ENCODE measurements at places on chromosomes 16 and 17. TPM values are rescaled to one million over a fixed set of nuclear protein-coding genes. Genes with fewer than 3 reads are reported as not detected.

The BRIP1 gene
- 4.0 TPM for total RNA-seq

The GFAP gene
- not detected for total RNA-seq

The CNTNAP4 gene
- not detected for total RNA-seq

The CD300C gene
- total RNA-seq: 0.54 TPM

The HASPIN gene
- 1.9 TPM for total RNA-seq

The G6PC1 gene
- total RNA-seq: not detected

The CEMP1 gene
- 0.27 TPM for total RNA-seq

The ALOX12B gene
- 1.1 TPM for total RNA-seq

The ZNF75A gene
- 21.0 TPM for total RNA-seq

The CACNG5 gene
- not detected for total RNA-seq

The CHD9NB gene
- total RNA-seq: not detected

The RMI2 gene
- total RNA-seq: 15.9 TPM

The GLYR1 gene
- 39.6 TPM for total RNA-seq

The SLC13A2 gene
- total RNA-seq: not detected

The EPX gene
- total RNA-seq: 0.54 TPM

GRCh38 chr16:56532714-56533113 lies 12.9 kb upstream of the BBS2 start:
- no peak for DNase-seq

DNA sequence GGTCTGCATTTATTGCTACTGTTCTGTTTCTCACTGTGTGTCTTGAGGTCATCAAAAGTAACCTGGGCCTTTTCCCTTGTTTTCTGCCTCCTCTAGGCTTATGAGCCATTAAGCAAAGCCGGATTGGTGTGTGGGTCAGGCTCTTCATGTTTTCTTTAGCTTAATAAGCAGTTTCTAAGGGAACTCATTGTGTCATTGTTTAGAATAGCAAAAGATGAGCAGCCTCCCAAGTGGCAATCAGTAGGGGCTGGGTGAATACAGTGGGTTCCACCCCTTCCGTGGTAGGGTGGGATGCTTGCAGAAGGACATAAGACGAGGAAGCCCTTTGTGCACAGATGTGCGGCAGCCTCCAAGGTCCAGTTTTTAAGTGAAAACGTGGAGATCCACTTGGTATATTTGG lies 34.5 kb downstream of the ABCC1 start:
- DNase-seq: no peak

GRCh38 chr17:78747488-78747887 lies 34.6 kb downstream of the CYTH1 start:
- no peak for DNase-seq

- peak; percentile 57 for DNase-seq
Measured at GRCh38 chr16:1781758-1782407, 488 bp downstream of the SPSB3 start.

DNA sequence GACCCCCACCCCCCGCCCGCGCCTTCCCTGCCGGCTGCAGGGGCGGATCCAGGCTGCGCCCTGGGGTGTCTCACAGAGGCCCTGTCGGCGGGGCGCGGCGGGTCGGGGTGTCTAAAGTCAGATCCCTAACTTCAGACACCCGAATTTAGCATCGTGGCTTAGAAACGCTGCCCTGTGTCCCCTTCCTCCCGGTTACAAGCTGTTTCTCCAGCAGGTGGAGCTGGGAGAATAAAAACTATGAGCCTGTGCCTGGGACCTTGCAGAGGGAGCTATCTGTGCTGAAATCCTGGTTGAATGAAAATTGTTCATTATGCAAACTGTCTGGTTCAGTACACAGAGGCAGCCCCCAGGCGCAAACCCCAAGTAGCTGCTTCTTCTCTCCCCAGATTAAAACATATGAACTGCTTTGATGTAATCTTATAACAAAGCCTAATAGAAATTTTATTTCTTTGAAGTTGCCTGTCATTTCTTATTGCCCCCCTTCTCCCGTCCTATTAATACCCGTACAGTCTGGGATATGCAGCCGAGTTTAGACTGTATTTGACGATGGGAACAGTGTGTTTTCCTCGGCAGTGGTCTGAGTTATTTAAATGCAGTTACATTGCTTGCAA lies 79.0 kb downstream of the RPA1 start:
- DNase-seq: peak; percentile 80

GRCh38 chr16:8963821-8964441 lies at the start of gene USP7:
Gene USP7 (minus strand): TSS chr16:8963906. CDS start chr16:8963285, 621 bp downstream.
- peak; percentile 79 for DNase-seq

- DNase-seq: no peak
Measured at GRCh38 chr16:17348042-17348783, 122.5 kb downstream of the XYLT1 start.

DNA sequence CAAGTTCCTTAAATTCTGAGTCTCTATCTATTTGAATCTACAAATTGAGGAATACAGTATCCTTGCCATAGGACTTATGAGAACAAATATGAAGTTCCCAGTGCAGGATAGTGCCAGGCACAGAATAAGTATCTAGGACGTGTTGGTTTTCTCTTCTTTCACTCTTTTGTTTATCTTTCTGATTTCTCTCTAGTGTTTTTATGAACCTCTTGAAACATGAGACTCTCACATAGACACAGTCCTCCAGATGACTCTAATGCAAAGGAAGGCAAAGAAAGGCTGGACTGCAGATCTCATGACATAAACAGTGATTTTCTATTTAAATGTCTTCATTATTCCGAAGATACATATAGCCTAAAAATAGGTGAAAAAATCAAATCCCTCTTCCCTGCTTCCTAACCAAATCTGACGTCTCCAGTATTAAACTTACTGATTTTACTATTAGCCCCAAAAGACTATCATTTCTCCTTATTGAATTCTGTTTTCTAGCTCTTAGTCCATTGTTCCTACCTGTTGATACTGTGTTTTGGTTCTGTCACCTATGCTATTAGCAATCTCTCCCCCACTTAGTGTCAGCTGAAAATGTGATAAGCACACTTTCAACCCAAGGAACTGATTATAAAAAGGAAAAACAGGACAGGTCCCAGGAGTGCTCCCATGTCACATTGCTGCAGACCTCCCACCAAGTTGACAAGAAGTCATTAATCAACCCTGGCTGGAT lies 24.9 kb upstream of the ADAMTS18 start:
- no peak for DNase-seq

DNA sequence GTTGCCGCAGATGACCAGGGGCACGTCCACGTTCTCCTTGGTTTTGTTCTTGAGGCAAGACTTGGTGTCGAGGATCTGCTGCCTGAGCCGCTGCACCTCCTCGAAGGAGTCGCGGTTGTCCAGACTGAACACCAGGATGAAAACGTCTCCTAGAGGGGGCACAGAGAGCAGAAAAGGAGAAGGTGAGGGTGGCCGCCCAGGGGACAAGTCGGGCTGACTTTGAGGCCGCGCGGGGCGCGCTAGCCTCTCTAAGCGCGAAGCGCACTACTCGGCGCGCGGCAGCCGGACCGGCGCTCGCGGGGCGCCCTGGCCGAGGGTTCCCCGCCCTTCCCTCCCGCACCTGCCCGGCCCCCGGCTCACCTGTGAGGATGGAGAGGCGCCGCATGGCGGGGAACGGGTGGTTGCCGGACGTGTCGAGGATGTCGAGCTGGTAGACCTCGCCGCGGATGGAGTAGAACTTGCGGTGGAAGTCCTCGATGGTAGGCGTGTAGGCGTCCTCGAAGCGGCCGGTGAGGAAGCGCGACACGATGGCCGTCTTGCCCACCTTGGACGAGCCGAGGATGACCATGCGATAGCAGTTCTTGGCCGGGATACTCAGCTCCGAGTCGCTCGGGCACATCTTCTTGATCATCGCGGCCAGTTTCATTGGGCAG lies 533 bp downstream of the RASD1 start:
- peak; percentile 40 for DNase-seq

GRCh38 chr16:88317613-88317965 lies 65.2 kb upstream of the ZNF469 start:
- DNase-seq: no peak

GRCh38 chr16:66516808-66517585 lies 32.9 kb downstream of the TK2 start:
- DNase-seq: peak; percentile 97

GRCh38 chr17:69949496-69949895 lies 125.5 kb upstream of the KCNJ16 start:
- DNase-seq: no peak

GRCh38 chr17:17206913-17207335 lies 791 bp upstream of the PLD6 start:
- DNase-seq: no peak

DNA sequence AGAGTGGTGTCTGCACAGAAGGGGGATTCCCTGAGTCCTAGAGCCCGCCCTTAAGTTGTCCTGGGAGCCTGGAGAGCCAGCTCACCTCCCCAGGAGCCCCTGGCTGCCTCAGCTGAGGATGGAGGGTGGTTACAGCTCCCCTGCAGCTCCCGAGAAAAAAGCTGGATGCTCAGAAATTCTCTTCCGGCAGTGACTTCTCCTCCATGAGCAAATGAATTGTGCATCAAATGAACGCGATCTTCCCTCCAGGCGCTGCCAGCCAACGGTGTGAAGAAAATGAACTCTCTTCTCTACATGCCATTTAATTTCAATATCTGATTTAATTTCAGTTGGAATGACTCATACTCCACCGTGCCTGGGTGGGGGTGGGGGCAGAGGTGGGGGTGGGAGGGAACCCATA lies 14.3 kb upstream of the C16orf74 start:
- no peak for DNase-seq

DNA sequence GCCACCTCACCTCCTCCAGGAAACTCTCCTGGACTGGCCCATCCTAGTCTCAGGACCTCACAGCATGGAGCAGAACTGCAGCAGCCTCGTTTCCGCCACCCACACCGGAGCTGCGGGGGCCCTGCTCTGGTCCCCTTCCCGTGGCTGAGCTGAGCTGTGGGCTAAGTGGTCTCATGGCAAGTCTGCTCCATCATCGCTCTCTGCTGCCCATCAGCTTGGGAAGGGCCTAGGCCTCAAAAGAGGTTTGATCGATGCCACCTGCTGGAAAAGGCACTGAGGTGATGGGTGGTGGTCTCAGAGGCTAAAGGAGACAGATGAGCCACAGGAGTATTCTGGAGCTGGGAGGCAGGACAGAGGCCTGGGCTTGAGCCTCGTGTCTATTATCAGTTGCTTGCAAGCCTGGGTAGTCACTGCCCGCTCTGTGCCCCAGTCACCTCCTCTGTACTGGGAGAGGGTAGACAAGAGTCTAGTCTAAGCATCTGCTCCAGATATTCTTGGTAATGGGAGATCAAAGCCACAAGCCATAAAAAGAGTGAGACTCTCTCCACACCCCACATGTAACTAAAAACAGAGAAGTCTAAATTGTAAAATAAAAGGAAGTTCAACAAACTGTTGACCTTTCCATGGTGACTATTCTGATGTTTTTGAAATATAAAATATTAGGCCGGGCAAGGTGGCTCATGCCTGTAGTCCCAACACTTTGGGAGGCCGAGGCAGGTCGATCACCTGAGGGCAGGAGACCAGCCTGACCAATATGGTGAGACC lies 1.6 kb downstream of the ITGAE start:
- DNase-seq: no peak

- no peak for DNase-seq
Measured at GRCh38 chr16:53817812-53818550, 114.0 kb downstream of the FTO start.

DNA sequence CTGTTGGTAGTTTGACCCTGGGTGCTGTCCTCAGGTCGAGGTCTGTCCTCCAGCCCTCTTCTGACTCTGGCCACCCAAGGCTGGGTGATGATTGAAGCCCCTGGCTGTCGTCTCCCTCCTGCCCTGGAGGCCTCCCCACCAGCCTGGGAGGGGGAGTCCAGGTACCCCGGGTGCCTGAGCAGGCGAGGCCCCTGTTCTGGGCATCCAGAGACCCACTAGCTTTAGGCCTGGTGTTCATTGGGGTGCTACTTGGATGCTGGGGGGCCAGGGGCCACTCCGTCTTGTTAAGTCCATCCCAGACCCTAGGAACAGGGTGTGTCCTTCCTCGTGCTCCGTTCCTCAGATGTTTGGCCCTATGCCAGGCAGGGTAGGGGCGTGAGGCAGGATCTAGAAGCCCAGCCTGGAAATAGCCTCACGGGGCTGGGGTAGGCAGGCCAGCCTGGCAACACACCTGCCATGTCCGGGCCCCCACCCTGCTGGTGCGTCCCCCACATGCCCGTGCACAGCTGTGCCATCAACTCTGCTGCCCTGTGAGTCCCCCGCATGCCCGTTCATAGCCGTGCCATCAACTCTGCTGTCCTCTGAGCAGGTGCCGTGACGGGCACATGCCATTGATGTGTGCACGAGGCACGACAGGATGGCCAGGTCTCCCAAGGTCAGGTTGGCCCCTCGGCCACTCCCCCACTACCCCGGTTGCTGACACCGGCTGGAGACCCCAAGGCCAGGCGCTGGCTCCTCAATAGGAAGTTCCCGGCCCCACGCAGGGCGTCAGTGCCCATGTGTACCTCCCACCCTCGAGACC lies 36.9 kb downstream of the GINS2 start:
- DNase-seq: peak; percentile 22

GRCh38 chr16:23155445-23156049 lies 6.3 kb upstream of the USP31 start:
- DNase-seq: no peak

DNA sequence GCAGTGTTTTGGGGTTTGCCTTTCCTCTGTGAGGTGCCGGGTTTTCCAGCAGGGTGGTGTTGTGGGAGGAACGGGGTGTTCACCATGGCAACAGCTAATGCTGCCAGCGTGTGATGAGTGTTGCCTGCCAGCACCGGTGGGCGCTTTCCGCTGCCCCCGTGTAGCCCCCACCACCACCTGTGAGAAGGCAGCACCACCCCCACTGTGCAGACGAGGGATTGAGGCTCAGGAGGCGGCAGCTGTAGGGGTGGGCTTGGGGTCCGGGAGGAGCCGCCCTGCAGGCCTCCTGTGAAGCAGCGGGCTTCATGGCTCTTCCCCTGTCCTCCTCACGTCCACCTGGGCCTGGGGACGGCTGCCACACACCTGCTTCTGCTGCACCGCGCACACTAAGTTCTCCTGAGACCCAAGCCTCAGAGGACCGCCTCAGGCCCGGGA lies 5.2 kb downstream of the RAB40C start:
- no peak for DNase-seq

- no peak for DNase-seq
Measured at GRCh38 chr17:36008998-36009665, 7.8 kb upstream of the CCL15 start.

- DNase-seq: no peak
Measured at GRCh38 chr16:86605950-86606349, 27.6 kb downstream of the FOXL1 start.

DNA sequence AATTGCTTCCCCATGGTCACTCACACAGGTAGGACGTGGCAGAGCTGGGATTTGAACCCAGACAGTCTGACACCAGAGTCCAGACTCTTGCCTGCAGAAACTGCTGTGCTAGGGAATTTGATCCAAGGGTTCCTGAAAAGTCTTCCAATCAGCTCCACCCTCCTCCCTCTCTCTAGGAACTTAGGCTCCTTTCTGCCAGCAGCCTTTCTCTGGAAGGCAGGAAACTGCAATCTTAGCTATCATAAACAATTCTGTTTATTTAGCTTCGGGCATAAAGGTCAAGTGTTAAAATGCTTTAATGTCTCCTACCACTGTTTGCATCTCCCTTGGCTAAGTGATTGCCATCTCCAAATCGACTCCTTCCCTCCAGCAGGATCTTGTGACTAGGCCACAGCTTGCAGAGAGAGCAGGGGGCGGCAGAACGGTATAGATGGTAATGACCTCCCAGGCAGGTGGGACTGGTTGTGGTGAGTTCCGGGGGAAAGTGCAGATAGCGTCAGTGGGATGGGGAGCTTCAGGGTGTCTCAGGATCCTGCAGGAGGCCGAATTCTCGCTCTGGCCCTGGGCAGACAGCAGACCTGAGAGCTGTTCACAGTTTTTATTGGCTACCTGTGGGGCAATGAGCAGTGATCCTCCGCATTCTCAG lies 882.4 kb upstream of the EEF2KMT start:
- no peak for DNase-seq

Measured in hematopoietic multipotent progenitor cell (in vitro differentiated cells).